ENCODE measurements at places on chromosomes 7 and 10.
A peak's percentile ranks its signal among the peaks of the same experiment; 100 is the strongest.

DNA sequence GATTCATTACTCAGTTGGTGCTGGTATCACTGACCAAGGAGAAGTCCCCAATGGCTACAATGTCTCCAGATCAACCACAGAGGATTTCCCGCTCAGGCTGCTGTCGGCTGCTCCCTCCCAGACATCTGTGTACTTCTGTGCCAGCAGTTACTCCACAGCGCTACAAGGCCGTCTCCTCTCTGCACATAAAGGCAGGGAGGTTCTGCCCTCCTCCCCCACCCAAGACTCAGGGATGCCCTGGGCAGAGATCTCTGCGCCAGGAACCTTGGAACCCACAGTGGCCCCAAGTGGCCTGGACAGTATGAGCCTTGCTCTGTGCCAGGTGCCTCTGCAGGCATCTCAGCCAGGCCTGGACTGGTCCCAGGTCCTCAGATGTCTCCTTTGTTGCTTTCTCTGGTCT lies 193.4 kb upstream of the PRSS58 start:
- DNase-seq: no peak

- no peak for DNase-seq
Observed at GRCh38 chr10:120369856-120370276, 87.2 kb upstream of the PLPP4 start.

DNA sequence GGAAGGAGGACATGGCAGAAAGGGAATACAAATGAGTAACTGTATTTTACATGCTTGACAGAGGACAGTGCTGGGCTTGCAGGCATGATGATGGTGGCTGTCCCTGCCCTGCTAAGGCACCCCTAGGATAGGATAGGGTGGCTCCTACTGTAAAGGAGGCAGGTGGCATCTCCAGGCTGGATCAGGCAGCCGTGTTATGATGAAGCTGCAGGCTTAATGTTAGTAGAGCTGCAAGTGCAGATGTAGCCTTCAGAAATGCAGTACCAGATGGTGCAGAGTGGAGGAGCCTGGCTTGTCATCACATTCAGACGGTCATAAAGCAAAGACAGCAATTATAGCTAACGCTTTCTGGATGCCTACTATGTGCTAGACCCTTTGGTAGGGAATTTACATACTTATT lies 287.9 kb upstream of the PODXL start:
- no peak for DNase-seq

DNA sequence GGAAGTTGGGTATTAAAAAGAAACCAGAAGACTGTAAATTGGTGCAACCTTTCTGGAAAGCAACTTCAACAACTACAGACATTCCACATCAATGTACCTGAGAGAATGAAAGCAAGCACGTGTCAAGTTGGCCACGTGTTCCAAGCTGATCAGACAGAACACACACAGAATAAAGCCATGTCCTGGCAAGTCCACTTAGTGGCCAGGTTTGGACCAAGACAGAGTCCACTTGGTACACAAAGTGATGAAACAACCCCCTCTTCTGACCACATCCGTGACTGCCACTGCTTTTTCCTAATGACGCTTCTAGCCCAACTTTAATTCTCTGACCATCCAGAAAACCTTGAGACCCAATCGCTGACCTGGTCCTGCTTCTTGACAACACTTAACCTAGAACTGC lies 109.4 kb downstream of the ABLIM1 start:
- no peak for DNase-seq

- no peak for DNase-seq
Observed at GRCh38 chr7:28069807-28070206, 110.8 kb downstream of the JAZF1 start.

DNA sequence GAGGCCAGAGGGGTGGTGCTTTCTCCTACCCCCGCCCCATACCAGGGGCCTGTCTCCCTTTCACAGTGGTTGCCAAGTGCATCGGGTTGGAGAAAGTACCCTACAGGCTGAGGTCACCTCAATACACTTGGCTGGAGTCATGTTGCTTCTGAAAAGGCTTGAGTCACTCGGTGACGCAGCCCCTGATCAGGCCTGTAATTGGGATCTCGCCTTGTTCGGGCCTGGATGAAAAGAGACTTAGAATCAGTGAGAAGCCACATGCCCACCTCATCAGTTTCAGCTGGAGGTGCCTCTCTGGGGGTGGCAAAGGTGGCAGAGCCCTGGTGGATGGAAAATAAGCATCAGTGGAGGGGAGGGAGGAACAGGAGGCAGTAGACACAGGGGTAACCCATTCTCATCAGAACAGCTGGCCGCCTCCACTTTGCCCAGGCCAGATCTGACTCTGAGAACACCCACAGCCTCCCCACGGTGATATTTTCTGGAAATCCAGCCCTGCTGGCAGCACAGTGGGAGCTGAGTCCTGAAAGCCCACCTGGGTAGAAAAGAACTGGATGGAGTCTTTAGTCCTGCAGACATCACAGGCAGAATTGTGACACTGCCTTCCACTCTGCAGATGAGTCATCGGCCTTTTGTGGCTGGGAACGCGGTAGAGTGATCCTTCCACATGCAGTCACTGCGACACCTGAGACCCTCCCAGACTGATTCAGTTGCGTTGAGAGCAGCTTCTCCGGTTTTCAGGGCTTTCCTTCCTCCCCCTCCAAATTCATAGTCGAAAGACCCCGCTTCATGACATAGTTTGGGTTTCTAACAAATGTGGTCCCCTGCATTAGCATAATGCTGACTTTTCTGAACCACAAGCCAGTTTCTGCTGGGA lies 108.0 kb downstream of the GRK5 start:
- peak; percentile 61 for DNase-seq

- no peak for DNase-seq
Observed at GRCh38 chr10:70763567-70763966, 21.6 kb downstream of the TBATA start.

DNA sequence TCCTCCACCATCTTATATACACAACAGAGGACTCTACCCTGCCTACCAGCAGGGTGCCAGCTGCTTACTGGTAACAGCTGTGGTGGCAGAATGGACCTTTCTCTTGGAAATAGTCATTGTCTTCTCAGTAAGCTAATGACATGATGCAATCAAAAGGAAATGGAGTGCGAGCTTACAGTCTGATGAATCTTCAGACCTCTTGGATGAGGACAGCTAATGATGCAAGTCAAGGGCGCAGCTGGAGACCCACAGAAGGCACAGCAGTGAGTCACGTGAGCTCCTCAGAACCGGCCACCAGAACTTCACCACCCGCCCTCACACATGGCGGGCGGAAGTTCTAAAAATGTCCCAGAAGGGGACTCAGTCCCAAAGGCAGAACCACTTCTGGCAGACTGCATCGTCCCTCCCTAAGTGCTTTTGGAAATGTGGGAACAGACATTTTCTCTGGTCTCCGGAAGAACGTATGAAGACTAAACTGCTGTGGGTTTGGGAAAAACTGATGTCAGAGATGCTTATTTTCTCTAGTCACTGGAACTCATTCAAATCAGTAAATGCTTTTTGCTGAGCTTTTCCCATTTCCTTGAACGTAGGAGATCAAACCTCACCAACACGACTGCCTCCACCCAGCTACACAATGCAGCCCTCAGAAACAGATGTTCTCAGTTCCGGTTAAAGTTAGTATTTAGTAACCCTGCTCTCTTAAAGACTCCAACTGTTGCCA lies 96.4 kb downstream of the FAS start:
- peak; percentile 20 for DNase-seq

GRCh38 chr10:74035303-74035702 lies 37.4 kb downstream of the VCL start:
- DNase-seq: no peak
